ENCODE measurements at places on chromosomes 16 and 17.

GRCh38 chr16:80116711-80117110 lies 424.1 kb upstream of the DYNLRB2 start:
- DNase-seq: no peak

GRCh38 chr16:28062847-28063521 lies 530 bp downstream of the GSG1L start:
- DNase-seq: no peak

DNA sequence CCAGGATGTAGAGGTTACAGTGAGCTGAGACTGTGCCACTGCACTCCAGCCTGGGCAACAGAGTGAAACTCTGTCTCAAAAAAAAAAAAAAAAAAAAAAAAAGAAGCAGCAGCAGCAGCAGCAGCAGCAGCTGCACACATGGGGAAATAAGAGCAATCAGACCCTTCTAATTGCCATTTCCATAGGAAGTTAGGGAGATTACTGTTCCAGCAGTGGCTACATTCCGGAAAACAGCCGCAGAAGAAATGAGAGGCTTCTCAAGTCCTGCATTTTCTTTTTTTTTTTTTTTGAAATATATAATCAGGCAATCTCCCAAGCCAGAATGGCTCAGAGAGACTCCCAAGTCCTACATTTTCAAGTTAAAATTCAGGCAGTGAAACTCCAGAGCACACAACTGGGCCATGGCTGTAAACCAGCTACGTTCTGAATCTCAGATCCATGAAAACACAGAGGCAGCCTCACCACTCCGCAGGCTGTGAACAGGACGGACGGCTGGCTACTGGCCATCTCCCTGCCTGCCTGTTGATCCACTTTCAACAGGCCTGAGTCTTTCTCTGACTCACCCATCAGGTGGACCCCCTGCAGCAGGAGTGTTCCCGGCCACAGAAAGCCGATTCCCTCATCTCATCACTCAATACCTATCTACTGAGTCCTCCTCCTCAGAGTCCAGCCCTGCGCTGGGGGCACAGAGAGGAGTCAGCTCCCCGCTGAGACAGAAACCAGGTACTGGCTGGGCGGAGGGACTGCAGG lies 15.0 kb downstream of the TRPV1 start:
- no peak for DNase-seq

- DNase-seq: no peak
Measured at GRCh38 chr16:630249-630814, 453 bp upstream of the WFIKKN1 start.

DNA sequence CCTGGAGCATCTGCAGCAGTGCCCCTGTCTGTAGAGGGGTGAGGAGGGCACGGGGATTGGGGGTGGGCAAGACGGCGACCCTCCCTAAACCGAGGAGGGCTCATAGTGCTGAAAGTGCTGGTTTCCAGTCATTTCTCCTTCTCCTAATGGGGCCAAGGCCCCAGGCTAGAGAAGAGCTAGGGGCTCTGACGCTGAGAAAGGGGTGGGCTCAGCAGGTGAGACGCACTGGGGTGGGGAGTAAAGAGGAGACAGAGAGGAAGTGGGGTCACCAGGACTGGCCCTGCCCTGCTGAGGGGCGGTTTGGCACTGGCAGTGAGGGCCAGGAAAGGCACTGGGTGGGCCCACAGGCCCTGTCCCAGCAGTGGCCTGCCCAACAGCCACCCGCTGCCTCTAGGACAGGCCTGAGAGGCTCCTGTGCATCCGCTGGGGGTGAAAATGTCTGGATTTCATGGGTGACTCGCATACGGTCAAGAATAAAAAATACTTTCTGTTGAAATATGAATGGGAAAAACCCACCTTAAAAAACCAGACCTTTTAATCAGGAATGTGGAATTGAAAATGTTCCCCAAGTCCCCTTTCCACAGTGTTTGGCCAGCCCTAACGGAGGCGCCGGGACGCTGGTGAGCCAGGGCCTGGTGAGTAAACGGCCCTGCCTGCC lies 122.4 kb upstream of the SMURF2 start:
- DNase-seq: no peak

- no peak for DNase-seq
Measured at GRCh38 chr17:34902831-34903547, 58.3 kb downstream of the CCT6B start.

DNA sequence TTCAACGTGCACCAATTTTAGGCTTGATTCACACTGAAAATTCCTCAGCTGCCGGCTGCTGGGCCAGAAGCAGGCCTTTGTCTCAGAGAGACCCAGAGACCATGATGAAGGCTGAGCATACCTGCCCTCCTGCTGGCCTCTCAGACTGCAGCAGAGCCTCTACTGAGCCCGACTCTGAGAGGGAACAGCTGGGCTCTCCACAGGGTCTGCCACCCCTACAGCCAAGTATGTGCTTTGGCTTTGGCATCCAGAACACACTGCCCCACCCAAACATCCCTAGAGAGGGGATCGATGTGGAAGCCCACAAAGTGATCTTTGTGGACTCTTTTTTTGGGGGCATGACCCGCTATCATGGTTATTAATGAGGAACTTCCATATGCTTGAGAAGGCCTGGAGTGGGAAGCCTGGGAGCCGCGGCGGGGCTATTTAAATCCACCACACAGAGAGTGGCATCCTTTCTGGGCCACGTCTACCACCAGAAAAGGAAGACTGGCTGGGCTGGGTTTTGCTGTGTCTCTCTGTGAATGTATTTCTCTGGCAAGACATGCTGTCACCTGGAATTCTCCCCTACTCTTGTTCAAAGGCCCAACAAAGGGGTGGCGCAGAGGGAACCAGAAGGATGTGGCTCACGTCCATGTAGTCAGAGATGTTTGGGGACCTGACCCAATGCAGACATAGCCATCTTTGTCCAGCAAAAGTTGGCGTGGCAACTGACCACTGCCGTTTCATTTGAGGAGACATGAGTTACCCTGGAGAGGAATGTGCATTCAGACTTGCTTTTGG lies 69.3 kb downstream of the GNAO1 start:
- no peak for DNase-seq

GRCh38 chr16:64428463-64429113 lies 693.3 kb downstream of the CDH11 start:
- DNase-seq: no peak

DNA sequence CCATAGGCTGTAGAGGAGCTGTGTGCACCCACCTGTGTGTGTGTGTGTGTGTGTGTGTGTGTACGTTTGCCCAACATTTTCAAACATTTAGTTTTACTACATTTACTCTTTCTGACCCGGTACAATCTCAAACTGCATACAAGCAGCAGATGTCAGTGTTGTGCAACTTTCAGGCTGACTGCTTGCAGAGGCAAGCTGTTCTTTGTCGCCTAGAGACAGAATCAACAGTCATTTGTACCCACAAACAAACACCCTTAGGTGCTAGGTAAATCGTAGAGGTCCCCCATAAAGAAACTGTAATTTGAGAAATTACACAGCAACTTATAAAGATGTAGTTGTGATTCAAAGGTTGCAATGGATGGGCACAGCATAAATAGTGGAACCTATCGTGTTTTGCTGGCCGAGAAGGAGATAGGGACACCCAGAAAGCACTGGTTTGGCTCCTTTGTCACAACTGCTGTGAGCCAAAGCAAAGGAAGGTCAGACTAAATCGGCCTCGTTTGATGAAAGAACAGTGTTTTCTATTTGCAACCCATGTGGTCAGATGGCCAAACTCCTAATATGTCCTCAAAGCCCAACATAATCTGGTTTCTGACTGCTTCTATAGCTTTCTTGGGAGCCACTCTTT lies 478.4 kb downstream of the TOX3 start:
- no peak for DNase-seq

- DNase-seq: no peak
Measured at GRCh38 chr17:57636985-57637665, 108.0 kb downstream of the CCDC182 start.

DNA sequence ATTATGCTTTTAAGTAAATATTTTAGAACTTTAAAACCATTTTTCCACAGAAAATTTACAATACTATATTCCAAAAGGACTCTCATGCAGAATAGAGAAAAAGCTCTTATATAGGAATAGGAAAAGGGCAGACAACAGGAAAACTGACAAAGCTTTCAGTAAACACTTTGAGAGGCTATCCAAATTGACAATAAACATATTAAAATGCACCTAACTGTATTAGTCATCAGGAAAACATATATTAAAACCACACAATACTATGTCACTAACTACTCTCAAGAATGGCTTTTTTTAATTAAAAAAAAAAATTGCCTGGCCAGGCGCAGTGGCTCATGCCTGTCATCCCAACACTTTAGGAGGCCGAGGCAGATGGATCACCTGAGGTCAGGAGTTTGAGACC lies 77.3 kb downstream of the CEP112 start:
- no peak for DNase-seq

- no peak for DNase-seq
Measured at GRCh38 chr16:88614818-88615580, 23.4 kb upstream of the IL17C start.

DNA sequence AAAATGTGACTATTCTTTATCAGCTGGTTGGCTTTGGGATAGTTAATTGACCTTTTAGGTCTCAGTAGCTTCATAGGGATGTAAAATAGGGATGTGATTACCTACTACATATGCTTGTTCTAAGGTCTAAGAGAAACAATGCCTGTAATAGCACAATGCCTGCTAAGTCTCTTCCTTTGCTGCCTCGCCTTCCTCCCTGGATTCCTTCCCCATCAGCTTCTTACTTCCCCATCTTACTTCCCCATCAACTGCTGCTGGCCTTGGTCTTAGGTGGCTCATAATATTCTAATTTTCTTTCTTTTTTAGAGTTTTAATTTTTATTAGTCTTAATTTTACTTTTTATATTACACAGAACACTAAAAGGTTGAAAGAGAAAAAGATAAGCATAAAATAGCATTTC lies 59.2 kb upstream of the GOT2 start:
- DNase-seq: no peak

DNA sequence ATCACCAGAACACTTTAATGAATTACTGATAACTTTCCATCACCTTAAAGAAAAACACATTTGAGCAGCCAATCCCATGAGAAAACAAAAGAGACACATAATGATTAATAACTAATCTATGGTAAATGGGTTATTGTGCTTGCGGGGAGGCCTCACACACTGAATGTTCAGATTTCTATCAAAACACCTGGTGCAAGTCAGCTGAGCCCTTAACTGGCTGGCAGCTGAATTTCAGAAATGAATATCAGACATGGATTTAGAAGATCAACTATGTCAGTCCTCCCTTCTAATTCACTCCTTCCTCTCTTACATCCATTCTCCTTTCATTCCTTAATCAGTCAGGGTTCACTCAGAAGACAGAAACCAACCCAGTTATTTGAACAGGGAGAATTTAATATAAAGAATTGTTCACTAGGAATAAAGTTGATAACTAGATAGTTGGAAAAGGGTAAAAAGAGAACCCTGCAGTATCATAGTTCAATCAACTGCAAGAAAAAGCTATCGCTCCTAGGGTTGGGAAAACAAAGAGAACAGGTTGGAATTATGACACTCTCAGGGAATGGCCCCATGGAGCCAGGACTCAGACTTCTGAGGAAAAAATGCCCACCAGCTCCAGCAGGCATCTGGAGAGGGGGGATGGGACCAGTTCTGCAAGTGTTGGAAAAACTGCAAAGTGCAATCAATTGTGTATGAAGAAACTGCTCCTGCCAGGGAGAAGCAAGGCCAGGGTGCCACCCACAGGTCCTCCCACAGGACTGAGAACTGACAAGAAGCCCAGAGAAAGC lies 577.1 kb upstream of the CDH5 start:
- DNase-seq: no peak

- DNase-seq: no peak
Measured at GRCh38 chr16:53220585-53220984, 165.8 kb downstream of the CHD9 start.

DNA sequence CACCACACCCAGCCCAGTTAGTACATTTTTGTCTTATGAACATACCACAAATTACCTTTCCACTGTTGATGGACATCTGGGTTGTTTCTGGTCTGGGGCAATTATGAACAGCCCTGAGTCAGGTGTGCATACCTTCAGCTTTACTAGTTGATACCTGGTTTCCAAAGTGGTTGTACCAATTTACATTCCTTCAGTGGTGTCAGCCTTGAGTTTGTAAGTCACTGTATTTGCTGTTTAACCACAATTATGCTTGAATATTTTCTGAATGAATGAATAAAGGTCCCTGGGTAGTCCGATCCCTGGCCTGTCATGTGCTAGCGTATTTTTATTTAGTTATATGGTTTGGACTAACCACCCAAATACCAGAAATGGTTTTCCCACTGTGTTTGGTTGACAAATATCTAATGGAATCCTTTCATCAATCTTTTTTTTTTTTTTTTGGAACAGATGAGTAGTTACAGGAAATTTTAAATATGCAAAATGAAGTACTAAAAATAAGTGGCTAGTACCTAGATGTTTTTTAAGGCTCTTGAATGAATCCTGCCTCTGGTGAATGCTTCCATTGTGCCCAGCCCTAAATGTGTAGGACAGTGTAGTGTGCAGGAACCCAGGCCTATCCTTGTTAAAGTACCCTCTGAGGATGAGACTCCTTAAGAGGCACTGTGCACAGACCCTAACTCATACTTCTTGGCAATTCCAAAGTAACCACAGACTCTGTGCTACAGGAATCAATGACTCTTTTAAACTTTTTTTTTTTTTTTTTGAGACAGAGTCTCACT lies 3.7 kb downstream of the DUSP14 start:
- no peak for DNase-seq

- DNase-seq: no peak
Measured at GRCh38 chr17:37659925-37660324, 16.7 kb upstream of the DDX52 start.

DNA sequence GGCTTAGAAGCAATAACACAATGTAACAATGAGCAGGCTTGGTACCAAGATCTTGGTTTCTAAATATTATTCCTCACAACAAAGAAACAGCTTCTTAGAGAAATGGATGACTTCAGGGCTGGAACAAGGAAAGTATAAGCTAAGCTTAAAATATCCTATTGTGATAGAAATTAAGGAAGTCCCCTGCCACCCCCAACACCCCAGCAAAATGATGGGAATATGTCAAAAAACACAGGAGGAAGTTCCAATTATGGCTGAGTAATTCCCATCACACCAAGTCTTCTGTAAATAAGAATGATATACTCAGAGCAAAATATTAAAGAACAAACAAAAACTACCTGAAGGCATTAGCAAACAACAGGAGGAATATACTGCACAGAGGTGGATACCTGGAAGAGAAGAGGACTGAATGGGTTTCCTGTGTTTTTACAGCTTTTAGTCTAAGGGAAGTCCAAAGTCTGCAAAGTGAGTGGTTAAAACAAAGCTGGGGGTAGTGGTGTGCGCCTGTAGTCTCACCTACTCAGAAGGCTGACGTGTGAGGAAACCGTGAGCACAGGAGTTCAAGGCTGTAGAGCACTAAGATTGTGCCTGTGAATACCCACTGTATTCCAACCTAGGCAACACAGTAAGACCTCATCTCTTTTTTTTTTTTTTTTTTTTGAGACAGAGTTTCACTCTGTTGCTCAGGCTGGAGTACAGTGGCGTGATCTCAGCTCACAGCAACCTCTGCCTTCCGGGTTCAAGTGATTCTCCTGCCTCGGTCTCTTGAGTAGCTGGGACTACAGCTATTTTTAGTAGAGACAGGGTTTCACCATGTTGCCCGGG lies 17.1 kb upstream of the ATP6V0A1 start:
- DNase-seq: no peak

GRCh38 chr17:21285164-21286065 lies 904 bp downstream of the MAP2K3 start:
- no peak for DNase-seq

- no peak for DNase-seq
Measured at GRCh38 chr16:27511657-27512448, 37.9 kb downstream of the GTF3C1 start.

GRCh38 chr17:48290378-48290777 lies 139.6 kb downstream of the SKAP1 start:
- no peak for DNase-seq
